ENCODE measurements at places on chromosomes 1 and 21. TPM values are rescaled to one million over a fixed set of nuclear protein-coding genes. Genes with fewer than 3 reads are reported as not detected.

DNA sequence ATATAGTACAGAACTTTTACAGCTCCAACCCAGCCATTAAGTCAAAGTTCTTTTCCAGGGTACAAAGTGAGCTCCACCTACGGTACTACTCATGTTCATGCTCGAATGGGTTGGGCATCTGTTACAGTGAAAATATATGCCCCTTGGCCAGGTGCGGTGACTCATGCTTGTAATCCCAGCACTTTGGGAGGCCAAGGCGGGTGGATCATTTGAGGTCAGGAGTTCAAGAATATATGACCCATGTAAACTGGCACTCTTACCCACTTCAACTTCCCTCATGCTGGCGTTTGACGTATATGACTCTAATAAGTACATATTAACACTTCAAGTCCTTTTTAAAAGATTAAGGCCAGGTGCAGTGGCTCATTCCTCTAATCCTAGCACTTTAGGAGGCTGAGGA, 71.3 kb upstream of the PKN2 start:
- no peak for DNase-seq

Gene ABCA4
- 27.9 TPM for total RNA-seq

Gene OR2T4
- total RNA-seq: not detected

Gene HENMT1
- 2.4 TPM for total RNA-seq

Gene FMN2
- total RNA-seq: not detected
